Fibroblast of the aortic adventitia (primary cell): ENCODE measurements at places on chromosomes 6 and 20. TPM values are rescaled to one million over a fixed set of nuclear protein-coding genes. Genes with fewer than 3 reads are reported as not detected.

DNA sequence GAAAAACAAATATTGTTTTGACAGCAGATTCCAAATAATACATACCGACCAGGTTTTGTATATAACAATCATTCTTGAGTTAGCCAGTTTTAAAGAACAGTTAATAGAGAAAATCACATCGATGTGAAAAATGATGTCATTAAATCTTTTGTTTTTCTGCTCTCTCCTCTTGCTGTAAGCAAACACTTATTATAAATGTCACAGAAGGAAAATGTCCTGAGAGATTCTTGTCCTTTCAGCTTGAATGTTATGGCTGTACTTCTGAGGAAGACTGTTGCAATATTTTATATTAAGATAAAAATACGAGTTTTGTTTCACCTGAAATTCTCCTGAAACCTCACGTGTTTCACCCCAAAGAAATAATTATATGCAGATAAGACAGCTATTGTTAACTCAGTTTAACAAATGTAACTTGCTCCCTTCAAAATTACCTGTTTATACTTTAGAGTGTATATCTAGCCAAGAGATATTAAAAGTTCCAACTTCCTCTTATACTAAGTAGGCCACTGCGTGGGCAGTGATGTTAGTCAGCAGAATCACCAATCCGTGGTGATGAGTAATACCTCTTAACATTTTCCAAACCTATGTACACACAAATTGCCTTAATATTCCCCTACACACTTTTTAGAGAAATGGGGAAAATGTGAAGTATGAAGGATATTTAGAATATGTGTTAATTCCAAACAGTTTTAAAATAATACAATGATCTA is 1111.4 kb upstream of the CITED2 start:
- peak; percentile 84 for DNase-seq

GRCh38 chr6:108921547-108922361 is 73.5 kb downstream of the ARMC2 start:
- DNase-seq: peak; percentile 98

ETV7 gene
- total RNA-seq: 0.09 TPM in 1 of 2 replicates, not detected in the other

DEFB124 gene
- total RNA-seq: not detected in 2 replicates

GRCh38 chr20:11551479-11551878 is 366.2 kb upstream of the BTBD3 start:
- DNase-seq: no peak

DNA sequence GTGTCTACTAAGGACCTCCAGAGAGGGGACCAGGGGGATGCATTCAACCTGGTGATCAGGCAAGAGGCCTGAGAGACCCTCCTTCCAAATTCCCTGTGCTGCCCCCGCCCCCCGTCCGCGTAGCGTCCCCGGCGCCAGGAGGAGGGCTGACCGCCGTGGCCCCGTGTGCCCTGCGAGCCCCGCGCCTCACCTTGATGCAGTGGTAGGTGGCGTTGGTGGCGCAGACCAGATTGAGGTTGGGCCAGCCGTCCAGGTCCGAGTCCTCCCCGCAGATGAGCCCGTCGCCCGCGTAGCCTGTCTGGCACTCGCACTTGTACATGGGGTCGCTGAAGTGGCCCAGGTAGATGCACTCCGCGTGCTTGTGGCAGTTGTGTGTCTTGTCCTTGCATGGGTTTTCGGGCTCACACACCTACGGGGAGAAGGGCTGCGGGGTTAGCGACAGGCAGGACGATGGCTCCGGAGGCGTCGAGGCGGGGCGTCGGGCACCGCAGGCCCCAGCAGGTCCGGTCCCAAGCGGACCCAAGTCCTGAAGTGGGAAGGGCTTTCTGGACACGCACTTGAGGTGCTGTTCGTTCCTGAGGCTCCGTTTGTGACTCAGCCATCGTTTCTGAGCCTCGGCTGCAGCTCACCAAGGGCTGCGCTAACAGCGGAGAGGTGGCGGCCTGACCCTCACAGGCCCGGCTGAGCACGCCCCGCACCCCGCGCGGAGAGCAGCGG is 21.7 kb downstream of the THBS2 start:
- DNase-seq: no peak

- no peak for DNase-seq
These were observed 73.4 kb upstream of the NRSN1 start for GRCh38 chr6:24052590-24052961.

PNLDC1 gene
- not detected in 2 replicates for total RNA-seq

DNA sequence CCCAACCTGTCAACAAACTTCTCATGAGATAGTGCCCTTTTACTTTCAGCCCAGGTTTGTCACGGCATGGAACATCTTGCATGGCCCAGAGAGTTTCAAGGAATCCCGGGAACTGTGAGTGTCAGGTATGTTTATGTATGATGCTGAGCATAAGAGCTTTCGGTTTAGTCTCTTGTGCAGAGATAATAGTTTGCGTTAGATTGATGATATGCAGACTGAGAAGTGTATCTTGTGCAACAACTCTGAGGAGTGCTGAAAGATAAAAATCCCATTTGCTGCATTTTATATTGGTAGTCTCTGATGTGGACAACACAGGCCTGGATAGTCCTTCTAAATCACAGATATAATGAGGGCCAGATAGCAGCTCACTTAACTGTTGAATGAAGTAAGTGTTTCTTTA is 99.0 kb downstream of the TBX18 start:
- DNase-seq: no peak

ZSCAN23 gene
- 6.7 and 12.0 TPM in 2 replicates for total RNA-seq

GRCh38 chr6:44012078-44012493 is 115.2 kb downstream of the MRPL14 start:
- DNase-seq: peak; percentile 99
